Islet precursor cell (in vitro differentiated cells): ENCODE measurements at places on chromosomes 3 and 15.
A peak's percentile ranks its signal among the peaks of the same experiment; 100 is the strongest.

DNA sequence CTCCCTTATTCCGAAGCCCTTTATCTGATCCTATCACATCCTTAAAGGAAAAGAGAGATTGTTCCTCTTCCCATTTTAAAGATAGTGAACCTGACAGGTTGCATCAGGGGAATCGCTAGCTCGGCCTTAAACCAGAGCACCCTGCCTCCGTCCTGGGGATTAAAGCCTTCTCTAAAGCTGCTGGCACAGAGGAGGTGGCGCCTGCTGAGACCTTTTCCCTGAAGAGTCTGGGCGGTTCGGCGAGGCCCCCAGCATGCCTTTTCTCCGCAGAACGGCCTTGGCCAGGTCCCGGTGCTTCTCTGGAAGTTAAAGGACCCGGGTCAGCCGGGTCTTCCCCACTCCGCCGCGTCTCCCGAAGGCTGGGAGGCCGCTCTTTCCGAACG, 593 bp downstream of the FAM219B start:
- DNase-seq: peak; percentile 68

- DNase-seq: peak; percentile 92
Observed at GRCh38 chr3:61564395-61565059, 3.2 kb downstream of the PTPRG start.

DNA sequence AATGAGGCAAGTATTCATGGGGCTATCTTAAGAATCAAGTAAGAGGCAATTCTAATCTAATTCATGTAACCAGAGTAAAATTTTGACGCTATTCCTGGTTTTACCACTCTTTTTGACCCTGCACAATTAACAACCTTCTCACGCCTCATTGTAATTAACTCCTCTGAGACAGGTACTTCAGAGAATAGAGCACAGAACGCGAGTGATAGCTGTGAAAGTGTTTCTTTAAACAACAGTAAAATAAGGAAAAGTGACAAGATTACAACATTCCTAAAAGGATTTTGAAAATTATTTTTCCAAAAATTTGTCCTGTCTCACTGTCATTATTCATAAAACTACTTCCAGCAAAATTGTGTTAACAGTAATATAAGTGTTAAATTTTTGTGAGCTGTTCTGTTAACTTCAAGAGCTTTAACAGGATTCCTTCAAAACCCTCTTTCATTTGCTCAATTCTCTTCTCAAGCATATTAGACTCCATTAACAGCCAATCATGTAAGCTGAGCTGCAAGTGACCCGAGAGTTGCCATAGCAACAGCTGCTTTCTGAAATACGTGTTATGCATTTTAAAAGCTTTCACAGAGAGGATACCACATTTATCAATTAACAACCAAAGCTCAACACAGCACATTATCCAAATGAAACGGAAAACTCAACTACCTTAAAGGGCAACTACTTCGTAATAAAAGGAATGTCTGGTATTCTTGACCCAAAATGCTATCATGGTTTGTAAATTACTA, 93.1 kb downstream of the STAG1 start:
- no peak for DNase-seq

DNA sequence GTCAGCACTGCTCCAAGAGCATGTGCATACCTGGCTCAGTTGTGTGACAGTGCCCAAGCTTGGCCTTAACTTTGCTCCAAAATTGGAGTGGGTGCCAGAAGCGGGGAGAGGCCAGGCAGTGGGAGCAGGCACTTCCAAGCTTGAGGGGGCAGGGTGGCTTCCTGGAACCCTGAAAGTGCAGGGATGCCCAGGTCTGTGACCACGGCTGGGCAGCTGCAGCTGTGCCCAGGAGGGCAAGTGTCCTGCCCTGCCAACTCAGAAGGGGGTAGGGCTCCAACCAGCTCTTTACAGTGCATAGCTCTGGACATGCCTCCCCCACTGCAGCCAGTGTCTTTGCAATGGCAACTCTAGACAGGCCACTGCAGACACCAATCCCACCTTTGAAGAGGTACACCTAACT, 478.6 kb downstream of the OTOL1 start:
- no peak for DNase-seq

GRCh38 chr3:177013681-177014280, 183.5 kb downstream of the TBL1XR1 start:
- no peak for DNase-seq

- peak; percentile 80 for DNase-seq
Observed at GRCh38 chr3:196688349-196688748, 23.7 kb downstream of the CEP19 start.

- peak; percentile 46 for DNase-seq
Observed at GRCh38 chr3:308597-309321, 112.2 kb downstream of the CHL1 start.

DNA sequence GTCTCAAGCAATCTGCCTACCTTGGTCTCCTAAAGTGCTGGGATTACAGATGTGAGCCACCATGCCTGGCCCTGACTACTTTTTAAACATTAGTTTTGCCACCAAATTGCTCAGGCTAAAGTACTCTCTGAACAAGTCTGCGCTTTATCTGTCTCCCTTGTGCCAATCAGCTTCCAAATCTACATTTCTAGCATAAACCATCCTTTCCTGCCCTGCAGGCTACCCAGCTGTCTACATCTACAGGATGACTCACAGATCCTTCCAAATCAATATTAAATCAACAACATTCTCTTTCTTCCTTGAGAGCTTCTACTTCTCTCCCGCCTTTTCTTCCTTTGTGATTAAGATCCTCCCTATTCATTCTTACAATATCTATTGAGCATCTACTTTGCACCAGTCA, 16.0 kb upstream of the ATOSA start:
- no peak for DNase-seq

GRCh38 chr3:171286580-171287249, 173.5 kb downstream of the TNIK start:
- no peak for DNase-seq

- no peak for DNase-seq
Observed at GRCh38 chr3:196175722-196176121, 35.5 kb downstream of the ZDHHC19 start.
